ENCODE measurements at places on chromosomes 12 and 14. TPM values are rescaled to one million over a fixed set of nuclear protein-coding genes. Genes with fewer than 3 reads are reported as not detected.
A peak's percentile ranks its signal among the peaks of the same experiment; 100 is the strongest.

The OR6C68 gene
- polyA plus RNA-seq, result not detected

- peaks cover 5% of the 10 kb centered on the region for H3K36me3 ChIP-seq
- no peaks in the 10 kb centered on the region for H3K27me3 ChIP-seq
- H3K4me1 ChIP-seq, result 0 out of 2 replicates have a peak, but pooled peaks cover 2% of the 10 kb centered on the region
- peak; percentile 71 for DNase-seq
- H3K4me3 ChIP-seq, result no peak overlapping the region
- peak overlapping the region; percentile 76 for H3K27ac ChIP-seq
These were observed 31.5 kb downstream of the HSP90AA1 start for GRCh38 chr14:102055181-102055901.

GRCh38 chr12:108289350-108290161 is 49.6 kb downstream of the CMKLR1 start:
- no peak overlapping the region for H3K4me3 ChIP-seq
- no peak for DNase-seq

GRCh38 chr14:71620401-71620800 is 311.8 kb upstream of the RGS6 start:
- no peaks in the 10 kb centered on the region for H3K36me3 ChIP-seq
- H3K4me1 ChIP-seq, result peaks cover 4% of the 10 kb centered on the region
- no peak for DNase-seq
- H3K4me3 ChIP-seq, result no peak overlapping the region
